ENCODE measurements at places on chromosomes 1 and 21. TPM values are rescaled to one million over a fixed set of nuclear protein-coding genes. Genes with fewer than 3 reads are reported as not detected.

Gene ZNF648
- polyA plus RNA-seq: 0.05 TPM

Gene GBP1
- polyA plus RNA-seq: 9.8 TPM

DNA sequence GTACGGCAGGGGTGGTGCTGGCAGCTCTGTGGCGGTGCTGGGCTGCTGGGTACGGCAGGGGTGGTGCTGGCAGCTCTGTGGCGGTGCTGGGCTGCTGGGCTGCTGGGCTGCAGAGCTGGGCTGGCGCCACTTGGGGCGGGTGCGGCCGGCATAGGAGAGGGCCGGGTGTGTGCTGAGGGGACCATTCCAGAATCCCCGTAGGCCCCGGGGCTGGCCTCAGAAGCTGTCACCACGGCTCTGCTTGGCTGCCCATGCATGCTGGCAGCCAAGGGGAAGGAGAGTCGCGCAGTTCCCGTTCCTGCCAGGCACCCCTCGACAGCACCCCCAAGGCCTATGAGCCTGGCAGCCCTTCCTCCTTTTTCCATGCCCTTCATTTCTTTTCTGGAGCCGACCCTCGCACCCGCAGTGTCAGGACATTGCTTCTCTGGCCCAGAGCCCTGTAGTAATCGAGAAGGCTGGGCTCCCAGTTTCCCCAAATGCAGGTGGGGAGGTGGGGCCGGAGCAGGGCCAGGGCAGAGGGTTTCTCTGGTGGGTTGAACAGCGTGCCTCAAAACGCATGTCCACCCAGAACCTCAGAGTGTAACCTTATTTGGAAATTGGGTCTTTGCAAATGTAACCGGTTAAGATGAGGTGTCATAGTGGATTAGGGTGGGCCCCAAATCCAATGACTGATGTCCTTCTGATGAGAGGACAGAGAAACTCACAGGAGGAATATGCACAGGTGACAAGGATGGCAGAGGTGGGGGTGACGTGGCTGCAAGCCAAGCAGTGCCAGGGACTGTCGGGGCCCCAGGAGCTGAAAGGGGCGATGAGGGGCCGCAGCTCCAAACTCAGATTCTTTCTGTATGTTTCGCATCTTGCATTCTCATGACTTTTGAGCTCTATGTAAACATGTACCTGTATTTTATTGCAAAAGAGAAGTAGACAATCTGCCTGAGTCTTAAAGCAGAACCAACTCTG lies 71.0 kb upstream of the ACTRT2 start:
- no peak for DNase-seq

DNA sequence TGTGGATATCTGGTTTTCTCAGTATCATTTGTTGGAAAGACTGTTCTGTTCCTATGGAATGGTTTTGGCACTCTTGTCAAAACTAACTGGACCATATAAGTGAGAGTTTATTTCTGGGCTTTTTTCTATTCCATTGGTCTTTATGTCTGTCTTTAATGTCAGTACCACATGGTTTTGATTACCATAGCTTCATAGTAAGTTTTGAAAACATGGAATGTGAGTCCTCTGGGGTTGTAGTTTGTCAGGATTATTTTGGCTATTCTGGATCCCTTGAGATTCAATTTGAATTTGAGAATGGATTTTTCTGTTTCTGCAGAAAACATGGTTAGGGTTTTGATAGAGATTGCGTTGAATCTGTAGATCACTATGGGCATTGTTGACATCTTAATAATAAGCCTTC lies 107.9 kb downstream of the ZFYVE9 start:
- DNase-seq: no peak

Gene CD1D
- polyA plus RNA-seq: 1.4 TPM

Gene DIO1
- 0.60 TPM for polyA plus RNA-seq

GRCh38 chr1:15445390-15446122 lies 7.3 kb downstream of the CTRC start:
- no peak for DNase-seq

GRCh38 chr1:203306089-203306964 lies 1.0 kb downstream of the BTG2 start:
- peak; percentile 78 for DNase-seq

Gene HES2
- polyA plus RNA-seq: 0.08 TPM

- DNase-seq: peak; percentile 45
Observed at GRCh38 chr1:168428063-168428731, 115.6 kb downstream of the XCL2 start.

- no peak for DNase-seq
Observed at GRCh38 chr21:44445145-44445812, 10.0 kb upstream of the LRRC3 start.

DNA sequence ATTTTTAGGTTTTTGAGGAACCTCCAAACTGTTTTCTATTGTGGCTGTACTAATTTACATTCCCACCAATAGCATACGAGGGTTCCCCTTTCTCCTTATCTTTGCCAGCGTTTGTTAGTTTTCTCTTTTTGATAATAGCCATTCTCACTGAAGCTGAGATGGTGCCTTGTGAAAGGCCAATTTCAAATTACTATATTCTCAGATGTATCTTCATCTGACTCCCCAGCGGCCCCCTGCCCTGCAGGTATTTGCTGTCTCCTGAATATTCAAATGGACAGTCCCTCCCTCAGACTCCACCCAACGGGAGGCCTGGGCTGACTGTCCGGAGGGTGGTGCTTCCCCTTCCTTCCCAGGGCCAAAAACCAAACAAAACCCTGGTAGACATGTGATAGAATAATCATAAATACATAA lies 33.5 kb upstream of the TARBP1 start:
- DNase-seq: no peak

Gene IGSF3
- polyA plus RNA-seq: 46.5 TPM

DNA sequence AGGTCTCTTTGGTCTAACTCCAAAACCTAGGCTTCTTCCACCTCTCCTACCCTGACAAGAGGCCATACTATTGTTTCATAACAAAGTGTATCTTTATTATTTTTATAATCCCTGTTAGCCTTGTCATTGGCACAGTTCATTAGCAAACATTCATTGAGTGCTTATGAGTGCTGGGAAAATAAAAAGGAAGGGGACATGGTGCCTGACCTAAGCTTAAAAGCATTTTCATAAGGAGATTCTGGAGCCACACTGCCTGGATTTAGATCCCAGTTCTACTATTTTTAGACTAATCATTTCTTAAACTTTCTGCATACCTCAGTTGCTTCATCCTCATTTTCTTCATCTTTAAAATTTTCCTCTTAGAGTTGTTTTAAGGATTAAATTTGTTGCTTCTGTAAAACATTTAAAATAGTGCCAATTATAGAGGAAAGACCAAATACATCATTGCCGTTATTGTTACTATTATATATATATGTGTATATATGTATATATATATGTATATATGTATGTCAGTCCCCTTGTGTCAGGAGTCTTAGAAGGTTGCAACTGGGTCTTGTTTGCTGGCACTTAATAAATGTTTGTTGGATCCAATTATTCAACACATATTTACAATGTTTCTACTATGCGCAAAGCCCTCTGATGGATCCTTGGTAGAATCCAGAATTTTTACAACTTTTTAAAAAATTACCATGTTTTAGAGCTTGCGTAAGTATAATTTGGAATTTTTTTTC lies 250.9 kb upstream of the SGIP1 start:
- DNase-seq: no peak

DNA sequence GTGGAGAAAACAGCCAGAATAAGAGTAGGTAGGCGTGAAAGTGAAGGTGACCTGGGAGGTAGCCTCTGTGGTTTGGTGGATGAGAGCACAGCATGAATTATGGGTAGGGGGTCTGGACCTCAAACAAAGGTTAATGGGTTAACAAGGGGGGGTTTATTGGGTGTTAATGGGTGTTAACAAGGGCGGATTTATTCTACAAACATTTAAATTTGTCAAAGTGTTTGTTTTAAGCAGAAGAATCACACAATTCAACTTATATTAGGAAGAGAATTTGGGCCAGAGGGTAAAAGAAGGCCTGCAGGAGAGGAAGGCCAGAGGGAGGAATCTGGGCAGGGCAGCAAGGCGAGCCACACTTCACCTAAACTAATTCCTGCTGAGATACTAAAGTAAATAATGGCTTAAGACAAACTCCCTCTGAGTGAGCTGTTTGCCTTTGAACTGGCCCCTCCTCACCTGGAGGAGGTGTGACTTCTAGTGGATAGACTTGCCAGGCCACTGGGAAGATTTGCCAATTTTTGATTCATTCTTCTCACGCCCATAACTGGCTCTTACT lies 191.7 kb downstream of the GIPC2 start:
- DNase-seq: no peak

GRCh38 chr1:32709476-32709875 lies 6.9 kb upstream of the SYNC start:
- no peak for DNase-seq

DNA sequence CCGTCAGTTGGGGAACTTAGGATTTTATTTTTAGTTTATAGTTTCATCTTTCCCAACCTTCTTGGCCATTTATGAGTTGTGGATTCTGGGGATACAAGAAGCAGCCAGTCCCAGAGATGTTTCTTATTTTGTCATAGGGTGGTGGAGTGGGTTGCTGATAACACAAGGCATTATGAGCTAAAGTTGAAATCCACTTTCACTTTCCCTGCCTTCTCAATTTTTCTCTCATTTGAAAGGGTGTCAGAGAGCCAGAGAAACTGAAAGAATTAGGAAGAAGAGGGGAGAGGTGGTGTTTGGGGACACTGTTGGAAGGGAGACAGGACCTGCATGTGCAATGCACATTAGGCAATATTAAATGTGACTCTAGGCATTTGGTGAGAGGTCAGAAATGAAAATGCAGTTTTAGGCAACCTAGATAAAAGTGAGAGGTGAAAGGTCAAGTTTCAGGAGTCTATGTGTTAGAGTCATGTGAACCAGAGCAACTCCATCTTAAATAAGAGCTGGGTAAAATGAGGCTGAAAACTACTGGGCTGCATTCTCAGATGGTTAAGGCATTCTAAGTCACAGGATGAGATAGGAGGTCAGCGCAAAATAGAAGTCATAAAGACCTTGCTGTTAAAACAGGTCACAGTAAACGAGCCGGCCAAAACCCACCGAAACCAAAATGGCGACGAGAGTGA lies 71.1 kb upstream of the F3 start:
- DNase-seq: no peak

Gene CR1L
- not detected for polyA plus RNA-seq

Gene ADGRB2
- 13.9 TPM for polyA plus RNA-seq

Gene MYCL
- not detected for polyA plus RNA-seq

Data from muscle of arm (tissue), 14 donors.